ENCODE measurements at places on chromosomes 16 and 17. TPM values are rescaled to one million over a fixed set of nuclear protein-coding genes. Genes with fewer than 3 reads are reported as not detected.

DNA sequence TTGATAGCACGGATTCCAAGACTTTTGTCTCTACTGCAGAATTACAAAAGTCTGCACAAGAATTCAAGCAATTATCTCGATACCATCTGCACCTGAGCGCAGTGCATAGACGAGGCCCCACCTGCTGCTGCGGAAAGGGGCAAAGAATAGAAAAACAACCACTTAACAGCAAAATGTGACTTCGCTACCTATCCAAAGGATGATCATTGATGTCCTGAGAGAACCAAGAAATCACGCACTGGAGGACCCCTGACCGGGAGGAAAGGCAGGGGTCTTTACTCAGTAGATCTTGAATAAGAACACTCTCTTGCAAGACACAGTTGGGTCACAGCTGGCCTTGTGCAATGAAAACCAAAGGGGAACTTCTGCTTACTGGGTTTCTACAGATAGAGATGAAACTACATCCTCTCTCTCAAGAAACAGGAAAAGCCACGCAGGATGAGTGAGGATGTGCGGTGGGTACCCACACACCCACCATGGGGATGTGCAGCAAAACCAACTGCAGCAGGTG is 147.4 kb upstream of the RPH3AL start:
- no peak overlapping the region for H3K27ac ChIP-seq
- no peaks in the 10 kb centered on the region for H3K4me1 ChIP-seq

GRCh38 chr17:50904518-50905459 is 38.6 kb upstream of the TOB1 start:
- H3K36me3 ChIP-seq: no peaks in the 10 kb centered on the region
- H3K4me1 ChIP-seq: peaks cover 32% of the 10 kb centered on the region
- no peaks in the 10 kb centered on the region for H3K27me3 ChIP-seq
- peak overlapping the region; percentile 95 for H3K27ac ChIP-seq
- peak; percentile 34 for DNase-seq

DNA sequence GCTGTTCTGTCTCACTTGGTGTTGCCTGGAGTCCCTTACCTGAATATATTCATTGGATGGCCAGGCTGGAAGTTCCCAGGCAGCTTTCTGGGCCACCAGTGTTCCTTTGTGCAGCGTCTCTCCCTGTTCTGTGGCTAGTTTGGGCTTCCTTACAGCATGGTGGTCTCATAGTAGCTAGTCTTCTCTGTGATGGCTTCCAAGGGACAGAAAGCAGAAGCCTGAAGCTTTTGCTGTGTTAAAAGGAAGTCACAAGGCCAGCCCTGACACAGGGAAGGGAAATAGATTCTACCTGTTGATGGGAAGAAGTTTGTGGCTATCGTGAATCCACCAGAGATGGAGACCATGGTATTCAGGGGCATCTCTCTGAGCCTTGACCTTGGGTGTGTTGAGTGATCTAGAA is 34.6 kb downstream of the PLCG2 start:
- H3K27me3 ChIP-seq: peaks cover 14% of the 10 kb centered on the region
- no peak overlapping the region for H3K4me3 ChIP-seq
- DNase-seq: no peak
- no peak overlapping the region for H3K27ac ChIP-seq

DNA sequence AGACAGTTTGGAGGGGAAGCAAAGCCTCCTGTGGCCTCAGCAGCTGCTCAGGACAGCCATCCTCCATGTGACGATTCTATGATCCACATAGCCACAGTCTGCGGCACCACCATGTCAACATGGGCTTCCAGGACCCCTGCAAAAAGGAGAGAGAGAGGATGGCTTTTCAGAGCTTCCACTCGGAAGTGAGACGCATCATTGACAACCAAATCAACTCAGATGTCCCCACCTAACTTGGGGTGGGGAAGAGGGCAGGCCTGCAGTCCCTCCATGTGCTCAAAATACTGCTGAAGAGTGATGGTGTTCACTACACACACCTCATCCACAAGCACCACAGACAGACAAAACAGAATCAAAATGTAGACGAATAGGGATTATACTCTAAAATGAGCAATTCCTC is 5.9 kb upstream of the METTL16 start:
- H3K4me3 ChIP-seq: no peak overlapping the region
- no peaks in the 10 kb centered on the region for H3K36me3 ChIP-seq
- DNase-seq: no peak
- H3K4me1 ChIP-seq: no peaks in the 10 kb centered on the region
- H3K27me3 ChIP-seq: no peaks in the 10 kb centered on the region

GRCh38 chr17:17685775-17686291 is 4.6 kb downstream of the RAI1 start:
- peak; percentile 94 for DNase-seq
- no peaks in the 10 kb centered on the region for H3K27me3 ChIP-seq
- H3K4me3 ChIP-seq: peak overlapping the region; percentile 33
- peaks cover 46% of the 10 kb centered on the region for H3K4me1 ChIP-seq

DNA sequence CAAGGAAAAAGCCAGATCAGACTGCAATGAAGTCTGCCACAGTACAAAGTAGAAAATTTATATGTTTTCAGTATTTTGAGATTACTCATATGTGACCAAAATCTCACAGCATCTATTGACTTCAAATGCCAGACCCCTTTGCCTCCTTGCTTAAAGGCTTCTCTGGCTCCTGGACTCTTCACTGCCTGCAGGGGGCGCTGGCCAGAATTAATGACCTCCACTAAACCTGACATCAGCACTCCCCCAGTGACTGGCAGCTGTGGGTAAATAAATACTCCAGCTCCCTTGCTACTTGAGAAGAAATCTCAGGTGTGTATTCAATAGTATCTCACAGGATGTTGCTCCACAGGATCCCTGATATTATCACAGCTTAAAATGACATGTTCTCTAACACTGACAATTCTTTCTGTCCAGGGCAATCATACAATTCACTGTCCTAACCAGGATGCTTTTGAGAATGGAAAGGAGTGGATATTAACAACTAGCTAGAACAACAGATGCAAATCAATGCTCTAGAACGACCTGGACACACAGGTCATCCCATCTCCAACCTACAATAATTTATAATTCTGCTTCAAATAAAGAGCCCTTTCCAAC is 4.0 kb downstream of the BECN1 start:
- H3K4me1 ChIP-seq: peaks cover 2% of the 10 kb centered on the region
- no peak overlapping the region for H3K4me3 ChIP-seq
- peak; percentile 77 for DNase-seq
- H3K36me3 ChIP-seq: peaks cover 88% of the 10 kb centered on the region

- H3K27me3 ChIP-seq: peaks cover 30% of the 10 kb centered on the region
- H3K36me3 ChIP-seq: no peaks in the 10 kb centered on the region
- H3K4me3 ChIP-seq: no peak overlapping the region
- no peak overlapping the region for H3K27ac ChIP-seq
Measured at GRCh38 chr17:2797637-2798036, 1.4 kb downstream of the RAP1GAP2 start.

DNA sequence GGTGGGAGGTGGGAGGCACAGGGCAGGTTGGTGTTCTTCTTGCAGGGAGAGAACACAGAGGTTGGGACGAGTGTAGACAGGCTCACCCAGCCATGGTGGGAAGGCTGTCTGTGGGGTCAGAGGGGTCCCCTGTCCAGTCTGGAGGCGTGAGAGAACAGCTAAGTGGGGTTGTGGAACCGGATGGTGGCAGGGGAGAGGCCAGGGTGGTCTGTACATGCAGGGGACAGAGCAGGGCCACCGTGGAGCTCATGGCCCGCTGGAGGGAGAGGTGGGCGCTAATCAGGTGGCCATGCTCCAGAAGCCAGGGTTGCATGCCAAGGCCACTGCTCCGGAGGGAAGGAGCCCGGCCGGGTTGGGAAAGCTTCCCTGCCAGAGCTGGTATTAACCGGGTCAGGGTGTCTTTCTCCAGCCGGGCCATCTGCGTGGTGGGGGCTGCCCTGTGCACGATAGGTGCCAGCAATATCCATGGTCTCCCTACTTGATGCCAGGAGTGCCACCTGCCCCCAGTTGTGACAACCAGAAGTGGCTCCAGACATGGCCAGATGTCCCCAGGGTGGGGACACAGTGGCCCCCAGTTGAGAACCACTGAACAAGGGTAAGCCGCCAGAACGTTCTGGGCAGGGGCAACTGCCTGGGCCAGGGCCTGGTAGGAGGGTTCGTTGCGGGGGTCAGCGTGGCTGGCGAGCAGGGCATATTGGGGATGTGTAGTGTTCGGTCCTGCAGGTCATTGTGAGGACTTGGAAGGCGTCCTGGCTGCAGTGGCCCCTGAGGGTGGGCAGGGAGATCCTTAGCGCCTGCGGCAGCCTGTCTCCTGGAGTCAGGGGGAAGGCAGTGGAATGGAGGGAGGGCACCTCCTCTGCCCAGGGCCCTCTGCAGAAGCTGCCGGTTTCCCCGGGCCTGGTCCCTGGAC is 5.1 kb downstream of the SNN start:
- DNase-seq: no peak
- H3K36me3 ChIP-seq: peaks cover 18% of the 10 kb centered on the region
- H3K4me1 ChIP-seq: peaks cover 28% of the 10 kb centered on the region
- no peak overlapping the region for H3K27ac ChIP-seq
- no peak overlapping the region for H3K4me3 ChIP-seq
- no peaks in the 10 kb centered on the region for H3K27me3 ChIP-seq

DNA sequence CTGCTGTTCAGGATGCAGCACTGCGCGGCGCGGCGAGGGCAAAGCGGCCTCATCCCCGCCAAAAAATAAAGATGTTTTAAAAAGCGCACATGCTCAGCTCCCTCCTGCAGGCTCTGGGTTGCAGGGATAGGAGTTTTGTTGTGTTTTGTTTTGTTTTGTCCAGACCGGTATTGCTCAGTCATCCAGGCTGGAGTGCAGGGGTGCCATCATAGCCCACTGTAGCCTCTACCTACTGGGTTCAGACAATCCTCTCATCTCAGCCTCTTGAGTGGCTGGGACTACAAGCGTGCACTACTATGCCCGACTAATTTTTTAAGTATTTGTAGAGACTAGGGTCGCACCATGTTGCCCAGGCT is 636 bp downstream of the WWOX start:
- H3K36me3 ChIP-seq: peaks cover 10% of the 10 kb centered on the region
- peak overlapping the region; percentile 94 for H3K4me3 ChIP-seq
- peak overlapping the region; percentile 98 for H3K27ac ChIP-seq
- DNase-seq: no peak

DNA sequence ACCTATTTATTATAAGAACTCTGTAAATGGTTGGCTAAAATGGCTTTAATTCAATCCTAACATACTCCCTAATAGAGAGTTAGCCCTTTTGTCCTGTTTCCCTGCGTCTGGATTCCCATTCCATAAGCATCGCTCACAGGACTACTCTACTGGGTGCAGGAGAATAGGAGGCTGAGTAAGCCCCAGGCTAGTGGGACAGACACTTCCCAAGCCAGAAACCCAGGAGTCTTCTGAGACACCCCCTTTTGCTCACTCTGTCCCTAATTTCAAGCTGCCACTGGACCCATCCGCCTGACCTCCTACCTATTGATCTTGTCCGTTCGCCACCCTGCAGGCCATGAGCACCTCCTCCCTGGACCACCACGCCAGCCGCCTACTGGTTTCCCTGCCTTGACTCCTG is 16.7 kb upstream of the TOB1 start:
- H3K4me3 ChIP-seq: peak overlapping the region; percentile 26
- H3K36me3 ChIP-seq: no peaks in the 10 kb centered on the region
- H3K27me3 ChIP-seq: no peaks in the 10 kb centered on the region
- H3K27ac ChIP-seq: peak overlapping the region; percentile 90
- peaks cover 22% of the 10 kb centered on the region for H3K4me1 ChIP-seq

DNA sequence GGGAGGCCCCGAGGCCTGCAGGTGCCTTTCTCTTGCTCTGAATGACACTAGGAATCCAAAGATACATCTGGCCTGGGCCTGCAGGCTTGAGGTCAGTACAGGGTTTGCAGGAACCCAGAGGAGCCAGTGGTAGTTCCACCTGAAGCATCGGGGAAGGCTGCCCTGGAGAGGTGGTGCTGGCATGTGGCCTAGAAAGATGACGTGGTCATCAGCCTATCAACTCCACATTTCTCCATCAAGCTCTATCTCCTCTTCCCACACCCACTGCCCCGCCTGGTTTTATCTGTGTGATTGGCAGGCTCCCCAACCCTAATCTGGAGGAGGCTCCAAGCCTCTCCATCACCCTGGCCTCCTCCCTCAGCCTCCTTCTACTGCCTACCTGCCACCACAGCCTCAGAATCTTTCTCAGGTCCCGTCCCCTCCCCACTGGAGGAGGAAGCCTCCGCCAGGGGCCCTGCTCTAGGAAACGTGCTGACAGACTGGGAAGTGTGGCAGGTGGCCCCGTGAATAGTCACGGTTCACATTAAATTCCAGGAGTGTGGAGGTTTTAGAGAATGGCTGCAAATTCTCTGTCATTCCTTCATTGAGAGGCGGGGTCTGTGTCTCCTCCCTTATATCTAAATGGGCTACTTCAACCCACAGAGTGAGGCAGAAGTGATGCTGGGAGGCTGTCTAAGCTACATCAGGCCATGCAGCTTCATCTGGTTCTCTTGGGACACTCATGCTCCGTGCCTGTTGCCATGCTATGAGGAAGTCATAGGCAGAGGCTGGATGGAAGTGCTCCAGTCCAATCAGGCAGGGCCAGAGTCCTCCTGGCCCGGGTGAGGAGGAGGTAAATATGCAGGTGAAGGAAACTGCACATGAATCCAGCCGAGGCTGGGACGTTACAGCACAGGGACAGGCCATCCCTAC is 11.4 kb upstream of the MAP2K3 start:
- H3K36me3 ChIP-seq: no peaks in the 10 kb centered on the region
- H3K4me3 ChIP-seq: no peak overlapping the region
- no peaks in the 10 kb centered on the region for H3K27me3 ChIP-seq

DNA sequence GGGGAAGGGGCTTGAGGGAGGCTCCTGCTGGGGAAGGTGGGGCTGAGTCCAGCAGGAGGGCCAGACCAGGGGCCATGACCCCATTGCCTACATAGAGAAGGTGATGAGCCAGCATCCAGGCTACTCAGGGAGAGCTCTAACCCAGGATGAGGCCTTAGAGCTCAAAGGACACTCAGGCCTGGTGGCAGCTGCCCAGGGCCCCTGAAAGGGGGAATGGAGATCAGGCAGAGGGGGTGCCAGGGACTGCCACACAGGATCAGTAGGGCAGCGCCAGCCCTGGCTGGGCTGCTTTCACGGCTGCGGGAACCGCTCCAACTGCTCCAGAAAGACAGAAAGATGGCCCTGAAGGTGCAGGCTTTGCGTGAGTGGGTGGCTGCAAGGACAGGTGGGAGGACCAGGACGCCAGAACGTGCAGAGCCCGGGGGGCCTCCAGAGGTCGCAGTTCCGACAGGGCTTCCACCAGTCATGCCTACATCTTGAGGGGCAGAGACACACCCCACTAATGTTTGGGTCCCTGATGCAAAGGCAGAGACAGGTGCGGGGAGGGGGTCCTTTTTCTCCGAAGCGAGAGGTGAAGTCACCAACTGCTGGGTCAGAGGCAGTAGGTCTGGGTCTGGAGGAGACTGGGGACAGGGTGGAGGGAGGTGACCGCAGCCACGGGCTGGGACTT is 882 bp upstream of the ATP6V0C start:
- H3K4me1 ChIP-seq: peaks cover 29% of the 10 kb centered on the region
- H3K27me3 ChIP-seq: no peaks in the 10 kb centered on the region
- H3K27ac ChIP-seq: peak overlapping the region; percentile 94
- H3K4me3 ChIP-seq: peak overlapping the region; percentile 87
- H3K36me3 ChIP-seq: peaks cover 18% of the 10 kb centered on the region

The PERCC1 gene
- not detected for total RNA-seq

The PRR15L gene
- not detected for total RNA-seq

The VAT1L gene
- total RNA-seq: 1.1 TPM

The CDH3 gene
- total RNA-seq: 74.4 TPM

The DPEP3 gene
- not detected for total RNA-seq

The CCL11 gene
- total RNA-seq: not detected

The ZNF469 gene
- not detected for total RNA-seq

The TK2 gene
- total RNA-seq: 31.2 TPM

The CA7 gene
- total RNA-seq: not detected
